IMR-90 (cell line): ENCODE measurements at places on chromosomes 16 and 17. TPM values are rescaled to one million over a fixed set of nuclear protein-coding genes. Genes with fewer than 3 reads are reported as not detected.

ZNF624 gene
- 3.8 and 4.2 TPM in 2 replicates for total RNA-seq

SAMD14 gene
- 1.4 TPM in 2 replicates for total RNA-seq

ZNF267 gene
- 15.6 and 22.2 TPM in 2 replicates for total RNA-seq

WNT9B gene
- not detected in 2 replicates for total RNA-seq

UBE2O gene
- 17.6 and 20.0 TPM in 2 replicates for total RNA-seq

RNF135 gene
- 5.3 and 5.9 TPM in 2 replicates for total RNA-seq
